ENCODE measurements at places on chromosomes 13 and 19.

GRCh38 chr19:20565321-20566018 is at the start of gene ZNF737:
ZNF737 (minus strand) TSS chr19:20565781; CDS start chr19:20565640, 141 bp downstream.
- DNase-seq = peak; percentile 95

DNA sequence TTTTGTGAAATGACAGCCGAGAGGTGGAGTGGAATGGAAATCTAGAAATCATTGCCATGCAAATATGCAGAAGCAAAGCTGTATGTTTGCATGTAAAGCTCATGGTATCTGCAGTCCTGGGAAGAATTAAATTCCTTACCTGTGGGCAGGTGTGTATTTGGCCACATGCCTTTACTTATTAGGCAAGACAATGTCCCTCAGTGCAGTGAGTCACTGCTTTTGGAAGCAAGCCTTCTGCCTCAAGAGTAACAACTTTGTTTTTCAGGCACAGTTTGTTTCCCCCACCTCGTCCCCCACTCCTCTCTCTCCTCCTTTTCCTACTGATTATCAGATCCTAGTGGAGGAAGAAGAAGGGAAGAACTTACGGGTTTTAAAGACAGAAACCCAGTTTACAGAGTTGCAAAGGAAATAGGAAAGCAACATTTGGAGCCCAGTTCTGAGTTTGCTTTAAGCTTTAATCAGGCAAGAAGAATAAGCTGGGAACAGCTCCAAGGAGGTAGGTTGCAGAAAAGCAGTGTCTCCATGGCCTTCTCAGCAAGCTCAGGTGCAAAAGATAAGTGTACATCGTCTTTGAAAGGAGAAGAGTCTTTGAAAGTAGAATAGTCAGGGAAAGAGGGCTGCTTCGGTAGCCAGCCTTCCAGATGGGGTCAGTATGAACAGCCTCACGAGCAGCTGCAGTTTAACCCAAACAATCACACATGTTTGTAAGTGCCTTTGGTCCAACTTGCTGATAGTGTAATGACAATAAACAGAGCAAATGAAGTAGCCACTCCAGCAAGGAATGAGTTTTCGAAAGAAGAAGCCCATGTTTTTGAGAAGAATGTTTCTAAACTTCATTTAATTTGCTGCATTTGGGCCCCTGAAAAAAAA is 190.1 kb downstream of the KLF5 start:
- DNase-seq = no peak

DNA sequence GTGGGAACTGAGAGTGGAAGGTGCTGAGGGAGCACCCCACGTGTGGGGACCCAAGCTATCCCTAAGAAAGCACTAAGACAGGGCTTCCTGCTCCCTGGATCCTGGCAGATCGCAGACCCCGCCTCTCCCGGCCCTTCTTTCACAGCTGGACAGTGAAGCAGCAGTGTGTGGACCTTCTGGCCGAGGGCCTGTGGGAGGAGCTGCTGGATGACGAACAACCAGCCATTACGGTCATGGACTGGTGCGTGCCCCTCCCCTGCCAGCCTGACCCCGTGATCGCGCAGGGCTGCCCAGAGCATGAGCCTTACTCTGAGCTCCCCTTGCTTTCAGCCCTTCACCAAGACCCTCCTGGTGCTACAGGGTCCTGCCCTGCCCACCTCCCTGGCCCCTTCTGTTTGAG is 2.3 kb downstream of the NCCRP1 start:
- DNase-seq = peak; percentile 73

- DNase-seq = peak; percentile 36
Observed at GRCh38 chr13:23504180-23504579, 66.0 kb upstream of the TNFRSF19 start.

GRCh38 chr19:55554741-55555152 is 9.4 kb upstream of the SBK3 start:
- DNase-seq = no peak

DNA sequence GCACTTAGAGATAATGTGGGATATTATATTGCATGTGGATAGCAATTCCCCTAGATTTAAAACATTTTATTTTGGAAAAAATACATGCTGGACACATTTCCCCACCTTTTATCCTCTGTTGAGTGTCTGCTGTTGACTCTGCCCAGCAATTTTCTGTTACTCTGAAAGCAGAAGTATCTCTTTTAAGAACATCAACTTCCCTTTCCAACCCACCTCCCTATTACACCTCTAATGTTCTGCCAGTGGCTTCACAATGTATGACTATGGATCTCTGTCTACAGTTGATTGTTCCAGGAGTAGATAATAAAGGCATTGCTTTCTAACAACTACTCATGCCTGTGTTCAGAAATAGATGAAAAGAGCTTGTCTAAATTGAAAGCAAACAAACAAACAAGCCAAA is 754.8 kb upstream of the SLITRK6 start:
- DNase-seq = no peak

GRCh38 chr19:57759096-57759495 is 10.4 kb upstream of the ZNF586 start:
- DNase-seq = no peak

DNA sequence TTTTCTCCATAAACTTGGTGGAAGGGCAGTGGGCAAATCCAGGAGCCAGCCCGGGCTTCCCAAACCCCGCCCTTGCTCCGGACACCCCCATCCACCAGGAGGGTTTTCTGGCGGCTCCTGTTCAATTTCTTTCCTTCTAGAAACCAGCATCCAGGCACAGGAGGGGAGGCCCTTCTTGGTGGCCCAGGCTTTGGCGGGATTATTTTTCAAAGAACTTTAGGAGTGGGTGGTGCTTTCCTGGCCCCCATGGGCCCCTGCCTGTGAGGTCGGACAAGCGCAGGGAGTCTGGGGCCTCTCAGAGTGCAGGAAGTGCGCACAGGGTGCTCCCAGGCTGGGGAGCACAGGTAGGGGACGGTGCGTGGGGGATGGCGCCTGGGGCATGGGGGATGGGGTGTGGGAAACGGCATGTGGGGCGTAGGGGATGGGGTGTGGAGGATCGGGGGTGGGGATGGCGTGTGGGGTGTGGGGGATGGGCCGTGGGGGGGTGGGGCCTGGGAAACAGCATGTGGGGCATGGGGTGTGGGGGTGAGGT is 396 bp downstream of the F7 start:
- DNase-seq = no peak

GRCh38 chr13:87084192-87084591 is 587.0 kb upstream of the SLITRK5 start:
- DNase-seq = no peak

DNA sequence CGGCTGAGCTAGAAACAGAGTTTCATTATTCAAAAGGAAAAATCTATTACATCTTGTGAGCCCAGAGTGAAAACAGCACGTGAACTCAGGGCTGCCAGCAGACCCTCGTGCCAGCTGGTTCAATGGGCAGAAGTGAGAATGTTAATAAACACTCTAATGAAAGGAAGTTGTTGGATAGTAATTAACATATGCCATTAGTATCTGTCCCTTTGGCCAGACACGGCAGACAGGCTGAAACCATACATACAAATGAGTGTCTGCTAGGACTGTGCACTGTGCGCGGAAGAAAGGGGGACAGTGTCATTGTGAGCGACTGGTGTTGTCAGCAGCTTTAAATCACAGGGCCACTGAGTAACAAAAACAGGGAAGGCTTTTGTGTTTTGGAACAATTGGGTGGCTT is 121.9 kb upstream of the TSC22D1 start:
- no peak for DNase-seq

DNA sequence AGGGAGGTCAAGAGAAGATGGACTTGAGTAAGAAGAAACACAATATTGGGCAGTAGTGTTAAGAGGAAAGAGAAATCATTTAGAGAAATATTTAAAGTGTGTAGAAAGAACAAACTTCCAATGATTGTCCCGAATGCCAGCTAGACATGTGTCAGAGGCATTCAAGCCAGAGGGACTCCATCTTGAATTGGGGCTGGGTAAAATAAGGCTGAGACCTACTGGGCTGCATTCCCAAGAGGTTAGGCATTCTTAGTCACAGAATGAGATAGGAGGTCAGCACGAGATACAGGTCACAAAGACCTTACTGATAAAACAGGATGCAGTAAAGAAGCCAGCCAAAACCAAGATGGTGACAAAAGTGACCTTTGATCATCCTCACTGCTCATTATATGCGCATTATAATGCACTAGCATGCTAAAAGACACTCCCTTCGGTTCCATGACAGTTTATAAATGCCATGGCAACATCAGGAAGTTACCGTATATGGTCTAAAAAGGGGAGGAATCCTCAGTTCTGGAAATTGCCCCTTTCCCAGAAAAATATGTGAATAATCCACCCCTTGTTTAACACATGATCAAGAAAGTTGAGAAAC is 127.0 kb upstream of the IPO5 start:
- no peak for DNase-seq

- DNase-seq = no peak
Observed at GRCh38 chr13:51394724-51395123, 55.2 kb downstream of the SERPINE3 start.

- DNase-seq = no peak
Observed at GRCh38 chr19:46880431-46880830, 19.6 kb downstream of the ARHGAP35 start.

DNA sequence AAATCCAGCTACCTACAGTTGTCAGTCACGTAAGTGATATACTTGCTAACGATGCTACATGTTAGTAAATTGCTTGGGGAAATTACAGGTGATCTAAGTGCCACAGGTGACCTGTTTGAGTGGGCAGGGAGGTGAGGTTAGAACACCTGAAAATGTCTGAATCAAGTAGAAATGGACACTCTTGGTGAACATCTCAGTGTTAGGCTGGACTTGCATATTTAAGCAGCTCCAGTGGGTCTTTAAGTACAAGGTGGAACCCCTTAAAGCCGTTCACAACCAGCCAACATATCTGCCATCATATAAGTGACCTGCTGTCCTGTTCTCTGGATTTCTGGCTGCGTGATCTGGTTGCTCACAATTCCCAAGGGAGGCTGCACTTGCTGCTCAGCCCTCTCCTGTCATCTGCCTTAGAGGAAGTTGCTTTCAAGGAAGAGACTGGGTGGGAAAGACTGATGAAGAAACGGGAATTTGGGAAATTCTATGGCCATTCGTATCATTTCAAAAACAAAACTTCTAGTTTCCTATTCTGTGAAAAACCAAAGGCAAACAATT is 244.0 kb downstream of the DCLK1 start:
- no peak for DNase-seq

DNA sequence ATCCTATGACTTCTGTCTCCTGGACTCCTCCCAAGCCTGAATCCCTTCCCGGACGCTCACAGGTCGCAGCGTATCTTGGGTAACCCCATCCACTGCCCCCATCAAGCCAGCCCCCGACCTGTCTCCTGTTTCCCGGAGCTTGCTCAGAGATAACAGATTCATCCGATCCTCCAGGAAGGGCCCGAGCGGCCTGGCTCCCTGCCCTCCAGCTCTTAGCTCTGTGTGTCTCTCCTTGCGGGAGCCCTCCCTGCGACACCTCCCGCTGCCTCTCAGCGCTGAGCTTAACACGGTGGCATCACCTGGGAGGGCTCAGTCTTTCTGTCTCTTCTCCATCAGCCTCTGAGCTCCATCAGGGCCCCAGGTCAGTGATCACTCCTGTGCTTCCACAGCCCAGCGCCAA is 4.3 kb upstream of the TMEM255B start:
- no peak for DNase-seq
